ENCODE measurements at places on chromosomes 16 and 17. TPM values are rescaled to one million over a fixed set of nuclear protein-coding genes. Genes with fewer than 3 reads are reported as not detected.

GRCh38 chr17:67647482-67647881, 70.3 kb upstream of the NOL11 start:
- DNase-seq: no peak
- no peak overlapping the region for H3K4me3 ChIP-seq
- no peak overlapping the region for H3K27ac ChIP-seq

GRCh38 chr17:12853921-12854320, 64.6 kb downstream of the ARHGAP44 start:
- H3K27me3 ChIP-seq: no peaks in the 10 kb centered on the region
- H3K4me1 ChIP-seq: no peaks in the 10 kb centered on the region
- no peaks in the 10 kb centered on the region for H3K36me3 ChIP-seq
- DNase-seq: no peak
- no peak overlapping the region for H3K27ac ChIP-seq

DNA sequence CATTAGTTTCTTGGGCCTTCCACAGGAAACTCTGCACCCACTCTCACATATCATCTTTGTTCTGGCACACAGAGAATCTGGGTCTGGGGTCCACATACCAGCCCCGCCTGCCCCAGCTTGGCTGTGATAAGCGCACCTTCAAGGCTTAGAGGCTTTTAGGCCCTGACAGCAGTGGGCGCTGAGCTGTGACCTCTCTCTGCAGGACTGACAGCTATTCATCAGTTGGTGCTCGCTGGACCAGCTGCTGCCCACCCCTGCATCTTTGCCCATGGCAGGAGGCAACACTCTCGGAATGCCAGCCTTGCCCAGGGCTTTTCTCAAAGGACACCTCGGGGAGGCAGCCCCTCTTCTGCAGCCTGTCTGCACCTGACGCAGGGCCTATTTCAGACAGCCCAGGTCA, 62.9 kb downstream of the SDK2 start:
- H3K27me3 ChIP-seq: no peaks in the 10 kb centered on the region
- no peaks in the 10 kb centered on the region for H3K36me3 ChIP-seq
- DNase-seq: no peak
- H3K27ac ChIP-seq: no peak overlapping the region

GRCh38 chr17:54270499-54270898, 447.8 kb downstream of the KIF2B start:
- H3K4me1 ChIP-seq: no peaks in the 10 kb centered on the region
- no peak for DNase-seq
- H3K4me3 ChIP-seq: no peak overlapping the region
- H3K36me3 ChIP-seq: no peaks in the 10 kb centered on the region

DNA sequence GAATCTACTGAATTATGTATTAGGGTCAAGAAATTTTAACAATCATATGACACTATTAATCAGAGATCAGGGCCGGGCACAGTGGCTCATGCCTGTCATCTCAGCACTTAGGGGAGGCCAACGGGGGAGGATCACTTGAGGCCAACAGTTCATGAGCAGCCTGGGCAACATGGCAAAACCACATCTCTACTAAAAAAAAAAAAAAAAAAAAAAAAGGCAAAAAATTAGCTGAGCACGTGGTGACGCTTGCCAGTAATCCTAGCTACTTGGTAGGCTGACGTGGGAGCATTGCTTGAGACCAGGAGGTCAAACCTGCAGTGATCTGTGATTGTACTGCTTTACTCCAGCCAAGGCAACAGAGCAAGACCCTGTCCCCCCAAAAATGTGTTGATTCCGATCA, 52.5 kb upstream of the CLEC3A start:
- no peak for DNase-seq
- H3K4me1 ChIP-seq: peaks cover 21% of the 10 kb centered on the region
- H3K36me3 ChIP-seq: no peaks in the 10 kb centered on the region

- H3K36me3 ChIP-seq: peaks cover 70% of the 10 kb centered on the region
- no peaks in the 10 kb centered on the region for H3K27me3 ChIP-seq
- peaks cover 35% of the 10 kb centered on the region for H3K4me1 ChIP-seq
- peak; percentile 38 for DNase-seq
These were observed 32.1 kb downstream of the IST1 start for GRCh38 chr16:71927383-71927782.

DNA sequence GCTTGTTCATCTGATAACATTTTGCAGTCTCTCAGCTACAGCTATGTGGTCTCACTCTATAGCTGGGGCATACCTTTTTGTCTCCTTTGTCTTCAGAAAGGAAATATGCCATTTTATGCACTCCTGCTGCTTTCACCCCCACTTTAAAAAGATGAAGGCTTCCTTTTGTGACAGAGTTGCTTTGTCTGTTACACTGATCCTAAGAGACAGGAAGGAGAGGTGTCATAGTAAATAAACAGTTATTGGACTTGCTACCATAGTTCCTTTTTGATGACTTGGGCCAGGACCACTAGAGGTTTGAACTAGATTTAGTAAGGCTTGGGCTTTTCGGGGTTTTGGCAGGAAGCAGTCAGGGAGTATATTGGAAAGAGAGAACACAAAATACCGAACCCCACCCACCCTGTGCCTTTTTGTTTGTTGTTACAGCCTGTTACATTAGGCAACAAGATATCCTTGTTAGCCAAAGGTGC, 1.8 kb upstream of the METTL9 start:
- H3K4me1 ChIP-seq: peaks cover 9% of the 10 kb centered on the region
- no peak overlapping the region for H3K27ac ChIP-seq
- H3K27me3 ChIP-seq: no peaks in the 10 kb centered on the region
- H3K36me3 ChIP-seq: no peaks in the 10 kb centered on the region
- H3K4me3 ChIP-seq: no peak overlapping the region

DNA sequence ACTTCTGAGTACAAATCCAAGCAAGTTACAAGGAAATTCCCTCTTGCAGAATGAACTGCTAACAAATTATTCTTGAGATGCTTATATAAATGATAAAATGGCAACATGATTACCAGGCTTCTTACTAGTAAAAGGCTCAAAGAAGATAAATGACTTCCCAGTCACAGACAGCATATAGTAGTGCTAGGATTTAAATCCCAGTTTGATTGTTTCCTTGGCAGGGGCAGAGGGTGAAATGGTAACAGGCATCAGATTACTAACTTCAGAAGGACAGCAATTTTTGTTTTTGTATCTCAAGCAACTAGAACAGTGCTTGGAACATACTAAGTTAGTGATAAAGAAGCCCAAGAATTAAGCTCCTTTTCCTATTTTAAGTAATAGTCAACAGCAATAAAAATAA, 102.8 kb downstream of the SSH2 start:
- H3K36me3 ChIP-seq: no peaks in the 10 kb centered on the region
- H3K27me3 ChIP-seq: no peaks in the 10 kb centered on the region
- H3K4me3 ChIP-seq: no peak overlapping the region
- H3K4me1 ChIP-seq: peaks cover 12% of the 10 kb centered on the region

DNA sequence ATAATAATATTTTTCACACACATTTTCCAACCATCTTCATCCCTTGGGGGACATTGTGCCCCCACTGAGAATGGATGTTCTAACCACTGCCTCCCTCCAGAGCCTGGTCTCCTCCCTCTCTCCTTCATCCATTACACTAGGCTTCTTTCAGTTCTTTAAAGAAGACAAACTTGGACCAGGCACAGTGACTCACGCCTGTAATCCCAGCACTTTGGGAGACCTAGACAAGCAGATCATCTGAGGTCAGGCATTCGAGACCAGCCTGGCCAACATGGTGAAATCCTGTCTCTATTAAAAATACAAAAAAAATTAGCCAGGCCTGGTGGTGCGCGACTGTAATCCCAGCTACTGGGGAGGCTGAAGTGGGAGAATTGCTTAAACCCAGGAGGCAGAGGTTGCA, 6.5 kb downstream of the ALOX15 start:
- H3K4me3 ChIP-seq: no peak overlapping the region
- H3K36me3 ChIP-seq: no peaks in the 10 kb centered on the region
- H3K4me1 ChIP-seq: peaks cover 9% of the 10 kb centered on the region
- H3K27ac ChIP-seq: no peak overlapping the region
- H3K27me3 ChIP-seq: peaks cover 45% of the 10 kb centered on the region

GRCh38 chr16:68146585-68146984, 61.4 kb downstream of the NFATC3 start:
- no peak overlapping the region for H3K27ac ChIP-seq
- peak; percentile 71 for DNase-seq
- no peaks in the 10 kb centered on the region for H3K36me3 ChIP-seq
- no peak overlapping the region for H3K4me3 ChIP-seq
- H3K27me3 ChIP-seq: no peaks in the 10 kb centered on the region

DNA sequence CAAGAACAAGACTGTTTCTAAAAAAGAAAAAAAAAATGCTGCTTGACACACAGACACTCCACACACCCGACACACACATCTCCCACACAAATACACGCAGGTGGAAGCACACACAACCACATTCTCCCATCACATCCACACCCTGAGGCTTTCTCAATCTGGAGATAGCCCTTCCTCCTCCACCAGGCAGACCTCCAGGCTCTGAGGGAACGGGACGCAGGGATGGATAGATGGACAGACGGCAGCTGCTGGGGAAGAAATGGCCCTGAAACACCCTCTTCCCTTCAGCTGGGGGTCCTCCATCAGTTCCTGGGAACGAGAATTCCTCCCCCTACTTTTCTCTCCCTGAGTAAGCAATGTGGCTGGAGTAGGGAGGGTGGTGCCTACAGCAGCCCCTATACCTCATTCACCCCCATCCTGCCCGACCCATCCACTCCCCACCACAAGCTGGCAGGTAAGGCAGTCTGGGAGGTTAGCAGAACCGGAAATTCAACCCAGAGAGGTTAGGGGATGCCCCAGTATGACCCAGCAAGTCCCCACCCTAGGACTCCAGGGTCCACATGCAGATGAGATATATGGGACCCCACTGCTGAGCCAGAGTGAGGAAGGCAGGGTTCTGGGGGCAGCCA, 4.1 kb upstream of the LITAFD start:
- no peaks in the 10 kb centered on the region for H3K36me3 ChIP-seq
- no peaks in the 10 kb centered on the region for H3K27me3 ChIP-seq
- H3K27ac ChIP-seq: no peak overlapping the region

DNA sequence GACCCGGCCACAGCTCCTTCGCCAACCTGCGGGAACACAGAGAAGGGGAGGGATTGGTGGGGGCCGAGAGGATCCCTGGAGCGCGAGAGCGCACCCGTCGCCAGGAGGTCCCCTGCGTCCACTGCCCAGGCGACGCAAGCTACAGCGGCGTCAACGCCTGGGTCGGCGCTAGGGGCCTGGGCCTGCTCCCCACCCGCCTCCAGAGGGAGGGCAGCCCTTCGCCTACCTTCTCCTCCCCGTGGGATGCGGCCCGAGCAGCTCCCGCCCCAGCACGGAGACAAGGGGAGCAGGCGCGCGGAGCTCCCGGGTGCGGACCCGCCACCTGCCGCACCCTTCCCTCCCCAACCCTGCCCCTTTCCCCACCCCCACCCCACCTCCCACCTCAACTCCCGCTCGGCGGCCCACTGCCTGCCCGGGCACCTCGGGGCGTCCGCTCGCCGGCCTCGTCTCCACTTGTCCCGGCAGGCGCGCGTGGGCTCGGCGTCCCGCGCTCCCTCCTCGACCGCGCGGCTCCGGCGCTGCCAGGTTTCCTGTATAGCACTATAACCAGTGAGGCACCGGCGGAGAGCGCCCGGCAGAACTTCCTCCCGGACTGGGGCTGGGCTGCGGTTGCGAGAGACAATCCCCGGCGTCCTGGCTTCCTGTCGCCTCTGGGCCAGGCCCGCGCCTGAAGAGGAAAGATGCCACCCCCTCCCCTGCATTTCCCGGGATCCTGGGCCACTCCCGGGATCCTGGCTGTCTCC, 119.1 kb upstream of the SMURF2 start:
- peaks cover 11% of the 10 kb centered on the region for H3K4me1 ChIP-seq
- DNase-seq: peak; percentile 49
- H3K36me3 ChIP-seq: no peaks in the 10 kb centered on the region
- H3K4me3 ChIP-seq: peak overlapping the region; percentile 28
- no peak overlapping the region for H3K27ac ChIP-seq

- no peak overlapping the region for H3K27ac ChIP-seq
- no peaks in the 10 kb centered on the region for H3K4me1 ChIP-seq
- no peaks in the 10 kb centered on the region for H3K27me3 ChIP-seq
These were observed 129.9 kb downstream of the PITPNC1 start for GRCh38 chr17:67506966-67507365.

GRCh38 chr16:5461141-5461540, 363.5 kb upstream of the EEF2KMT start:
- no peak for DNase-seq
- H3K36me3 ChIP-seq: no peaks in the 10 kb centered on the region
- H3K4me3 ChIP-seq: no peak overlapping the region

- peaks cover 39% of the 10 kb centered on the region for H3K27me3 ChIP-seq
- no peak overlapping the region for H3K27ac ChIP-seq
- no peaks in the 10 kb centered on the region for H3K36me3 ChIP-seq
- DNase-seq: peak; percentile 20
- H3K4me3 ChIP-seq: peak overlapping the region; percentile 90
These were observed 1.1 kb downstream of the METRNL start for GRCh38 chr17:83080579-83080857.

DNA sequence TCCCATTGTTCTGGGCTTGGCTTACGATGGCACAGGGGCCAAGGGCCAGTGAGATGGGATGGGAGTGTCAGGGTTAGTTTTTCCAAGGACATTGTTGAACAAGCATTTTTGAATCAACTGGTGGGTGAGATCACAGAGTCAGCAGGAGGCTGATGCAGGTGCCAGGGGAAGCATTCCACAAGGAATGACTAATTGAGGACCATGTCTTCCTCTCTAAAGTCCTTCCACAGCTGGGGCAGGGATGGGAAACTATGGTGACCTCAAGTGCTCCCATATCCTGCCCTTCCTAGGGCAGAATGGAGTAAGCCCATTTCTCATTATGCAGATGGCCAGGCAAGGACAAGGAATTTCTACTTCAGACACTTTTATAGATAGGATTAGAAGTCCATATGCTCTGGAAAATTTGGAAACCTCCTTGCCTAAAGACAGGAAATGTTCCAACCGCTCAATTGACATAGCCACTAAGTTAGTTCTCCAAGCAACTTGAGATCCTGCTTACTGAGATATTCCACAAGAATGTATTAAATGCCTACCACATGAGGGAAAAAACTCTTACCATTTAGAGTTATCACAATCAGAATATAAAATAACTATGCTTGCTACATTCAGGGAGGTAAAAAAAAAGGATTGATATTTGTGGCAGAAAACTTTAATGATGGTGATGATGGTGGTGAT, 21.2 kb upstream of the ENGASE start:
- no peak overlapping the region for H3K27ac ChIP-seq
- no peaks in the 10 kb centered on the region for H3K36me3 ChIP-seq
- H3K4me1 ChIP-seq: no peaks in the 10 kb centered on the region
- no peak for DNase-seq

GRCh38 chr16:844638-845350, 44.3 kb upstream of the GNG13 start:
- DNase-seq: no peak
- H3K27me3 ChIP-seq: no peaks in the 10 kb centered on the region
- H3K27ac ChIP-seq: no peak overlapping the region
- no peaks in the 10 kb centered on the region for H3K4me1 ChIP-seq
- no peak overlapping the region for H3K4me3 ChIP-seq
- H3K36me3 ChIP-seq: no peaks in the 10 kb centered on the region

GRCh38 chr16:86519649-86520316, 9.5 kb downstream of the FOXF1 start:
- peaks cover 7% of the 10 kb centered on the region for H3K4me1 ChIP-seq
- peak; percentile 83 for DNase-seq
- H3K27ac ChIP-seq: no peak overlapping the region
- H3K36me3 ChIP-seq: no peaks in the 10 kb centered on the region
- H3K27me3 ChIP-seq: peaks cover 48% of the 10 kb centered on the region

ARSG gene
- total RNA-seq: 15.4 TPM

MRC2 gene
- total RNA-seq: 76.0 TPM

MEIOB gene
- total RNA-seq: not detected

HOXB9 gene
- not detected for total RNA-seq

TMC7 gene
- 1.5 TPM for total RNA-seq

CRYM gene
- total RNA-seq: 0.21 TPM

KCNH4 gene
- not detected for total RNA-seq

GLP2R gene
- not detected for total RNA-seq

NSRP1 gene
- total RNA-seq: 14.6 TPM

Data from cardiac muscle cell (in vitro differentiated cells and primary cell).